SIG-M5 (cell line): ENCODE measurements at places on chromosomes 2 and 18.

DNA sequence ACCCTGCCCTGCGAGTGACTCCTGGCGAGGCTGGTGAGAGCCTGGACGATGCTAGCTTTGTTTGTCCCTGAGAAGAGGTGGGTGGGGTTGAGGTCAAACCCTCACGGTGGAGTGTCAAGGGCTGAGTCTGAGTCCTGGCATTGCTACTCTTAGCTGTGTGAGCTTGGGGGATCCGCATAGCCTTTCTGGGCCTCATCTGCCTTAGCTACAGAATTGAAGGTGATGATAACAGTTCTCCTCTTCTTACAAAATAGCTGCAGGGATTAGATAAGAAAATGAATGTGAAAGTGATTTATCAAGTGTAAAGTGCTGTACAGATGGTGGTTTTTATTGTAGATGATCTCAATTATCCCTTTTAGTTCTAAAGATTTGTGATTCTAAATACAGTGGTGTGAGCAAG is 144.6 kb downstream of the LPIN1 start:
- DNase-seq = no peak

DNA sequence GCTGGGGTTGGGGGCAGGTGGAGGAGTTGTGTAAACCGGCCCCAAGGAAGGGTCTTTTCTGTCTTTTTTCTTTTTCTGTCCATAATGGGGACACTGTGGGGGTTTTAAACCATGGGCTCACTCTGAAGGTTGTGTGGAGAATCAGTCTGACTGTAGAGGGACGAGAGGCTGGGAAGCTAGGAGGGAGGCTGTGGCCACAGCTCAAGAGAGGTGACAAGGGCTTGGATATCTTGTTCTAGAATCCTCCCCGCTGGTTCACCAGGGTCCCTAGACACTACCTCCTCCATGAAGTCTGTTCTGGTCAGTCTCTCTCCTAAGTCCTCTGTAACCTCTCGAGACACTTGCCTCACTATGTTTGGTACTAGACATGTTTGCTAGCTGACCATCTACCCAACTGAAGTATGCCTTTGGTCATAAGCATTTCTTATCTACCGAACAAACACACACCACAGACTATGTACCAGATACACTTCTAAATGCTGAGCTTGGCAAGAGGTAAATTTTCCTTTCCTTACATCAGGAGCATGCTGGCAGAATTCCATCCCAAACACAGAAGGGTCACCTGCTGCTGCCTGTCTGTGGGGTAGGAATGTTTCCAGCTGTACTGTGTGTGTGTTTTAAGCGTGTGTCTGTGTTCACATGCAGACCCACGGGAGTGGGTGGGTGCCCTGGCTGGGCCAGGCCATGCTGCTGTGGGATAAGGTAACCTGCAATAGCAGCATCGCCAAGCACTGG is 69.6 kb upstream of the MGAT4A start:
- no peak for DNase-seq

- DNase-seq = no peak
Measured at GRCh38 chr2:177625744-177626650, 233.4 kb downstream of the AGPS start.

DNA sequence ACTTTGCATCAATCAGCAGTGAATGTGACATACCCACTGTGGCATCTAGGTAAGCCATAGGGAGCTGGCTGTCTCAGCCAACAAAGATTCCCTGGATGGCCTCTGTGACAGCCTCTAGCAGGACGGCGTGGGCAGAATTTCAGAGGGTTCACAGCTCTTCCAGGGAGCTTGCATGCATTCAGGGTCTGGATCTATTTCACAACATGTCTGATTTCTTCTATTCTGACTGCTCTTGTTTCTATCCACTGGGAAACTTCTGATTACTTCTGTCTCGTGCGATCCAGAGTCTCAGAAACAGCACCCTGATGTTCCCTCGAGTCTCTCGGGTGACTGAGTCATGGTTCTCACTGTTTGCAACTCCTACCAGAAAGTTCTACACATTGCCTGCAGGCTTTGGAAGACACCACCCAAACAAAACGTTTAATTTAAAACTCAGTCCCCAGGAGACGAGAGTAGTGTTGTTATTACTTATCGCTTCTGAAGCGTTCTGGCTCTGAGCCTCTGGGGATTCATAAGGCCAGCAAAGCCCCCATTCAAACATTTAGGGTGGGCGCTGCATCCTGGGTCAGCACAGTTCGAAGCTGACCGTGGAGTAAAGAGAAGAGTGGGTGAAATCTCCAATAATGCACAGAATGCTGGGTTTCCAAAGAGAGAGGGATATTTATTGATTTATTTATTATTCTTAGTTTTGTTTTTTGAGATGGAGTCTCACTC is 41.9 kb upstream of the ODC1 start:
- DNase-seq = no peak

GRCh38 chr18:10188971-10189810 is 265.2 kb upstream of the APCDD1 start:
- no peak for DNase-seq

DNA sequence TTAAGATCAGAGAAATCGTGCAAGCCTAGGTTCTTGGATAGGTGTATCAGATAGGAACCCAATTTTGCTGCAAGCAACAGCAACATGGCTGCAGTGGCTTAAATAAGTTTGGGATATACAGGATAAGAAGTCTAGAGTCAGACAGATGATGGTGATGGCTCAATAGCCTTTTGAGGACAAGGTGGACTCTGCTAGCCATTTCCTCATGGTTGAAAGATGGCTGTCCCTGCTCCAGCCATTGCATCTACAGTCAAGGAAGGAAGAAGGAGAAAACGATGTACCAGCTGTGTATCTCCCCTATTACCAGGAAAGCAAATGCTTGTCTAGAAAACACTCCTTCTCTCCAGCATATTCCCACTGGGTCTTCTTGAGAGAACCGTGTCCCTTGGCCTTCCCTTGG is 30.1 kb upstream of the CAB39 start:
- DNase-seq = no peak

GRCh38 chr18:48032876-48033789 is 102.7 kb upstream of the SMAD2 start:
- no peak for DNase-seq

- no peak for DNase-seq
Measured at GRCh38 chr2:221844212-221845020, 272.3 kb upstream of the EPHA4 start.

DNA sequence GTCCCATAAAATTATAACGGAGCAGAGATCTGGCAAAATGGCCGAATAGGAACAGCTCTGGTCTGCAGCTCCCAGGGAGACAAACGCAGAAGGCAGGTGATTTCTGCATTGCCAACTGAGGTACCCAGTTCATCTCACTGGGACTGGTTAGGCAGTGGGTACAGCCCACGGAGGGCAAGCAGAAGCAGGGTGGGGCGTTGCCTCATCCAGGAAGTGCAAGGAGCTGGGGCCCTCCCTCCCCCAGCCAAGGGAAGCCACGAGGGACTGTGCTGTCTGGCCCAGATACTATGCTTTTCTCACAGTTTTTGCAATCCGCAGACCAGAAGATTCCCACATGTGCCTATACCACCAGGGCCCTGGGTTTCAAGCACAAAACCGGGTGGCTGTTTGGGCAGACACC is 22.8 kb downstream of the ICA1L start:
- no peak for DNase-seq

DNA sequence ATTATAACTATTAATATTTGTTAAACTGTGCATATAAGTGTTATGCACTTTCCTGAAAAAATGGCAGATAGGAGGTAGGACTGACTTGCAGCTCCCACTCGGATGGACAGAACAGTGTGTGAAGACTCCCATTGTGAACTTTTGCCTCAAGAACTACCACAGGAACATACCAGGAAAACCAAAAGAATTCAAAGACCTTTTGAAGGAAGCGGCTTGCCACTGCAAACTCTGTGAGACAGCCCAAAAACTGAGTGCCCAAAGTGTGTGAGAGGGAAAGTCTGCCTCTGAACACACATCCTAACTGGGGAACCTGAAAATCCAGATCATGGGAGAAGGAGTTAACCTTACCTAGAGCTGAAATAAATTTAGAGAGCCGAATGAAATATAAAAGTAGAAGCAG is 171.0 kb downstream of the ZBTB7C start:
- DNase-seq = no peak

DNA sequence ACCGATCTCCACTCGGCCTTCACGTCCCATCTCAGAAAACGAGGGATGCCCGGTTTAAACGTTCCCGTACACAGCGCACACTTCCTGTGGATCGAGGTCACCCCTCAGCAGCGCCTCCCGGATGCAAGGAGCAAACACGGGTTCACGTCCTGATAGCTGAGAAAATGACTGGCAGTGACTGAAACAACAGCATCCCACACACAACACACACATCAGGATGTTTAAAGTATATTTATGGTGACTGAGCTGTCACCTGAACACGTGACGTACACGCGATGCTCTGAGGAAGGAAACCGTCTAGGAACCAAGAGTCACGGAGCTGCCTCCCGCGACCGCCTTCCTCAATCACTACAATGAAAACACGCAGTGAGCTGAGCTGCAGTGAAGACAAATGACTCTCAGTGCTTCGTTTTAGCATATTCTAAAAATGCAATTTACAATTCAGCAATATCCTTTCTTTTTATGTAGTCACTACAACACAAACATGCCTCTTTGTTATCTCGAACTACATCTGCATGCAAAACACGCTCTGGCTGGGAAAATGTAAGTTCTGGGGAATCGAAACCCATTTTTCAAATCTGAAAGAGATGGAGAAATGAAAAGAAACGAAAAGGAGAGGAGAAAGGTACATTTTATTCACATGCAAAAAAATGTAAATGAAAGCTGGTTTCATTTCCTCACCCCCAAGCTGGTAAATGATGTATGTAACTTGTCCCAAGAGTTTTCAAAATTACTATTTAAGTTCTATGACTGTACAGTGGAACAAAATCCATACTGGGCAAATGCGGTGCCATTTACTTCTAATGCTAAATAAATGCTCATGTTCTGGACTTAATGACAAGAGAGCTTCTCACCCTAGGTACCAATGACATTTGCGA is 19.8 kb downstream of the HDAC4 start:
- no peak for DNase-seq

DNA sequence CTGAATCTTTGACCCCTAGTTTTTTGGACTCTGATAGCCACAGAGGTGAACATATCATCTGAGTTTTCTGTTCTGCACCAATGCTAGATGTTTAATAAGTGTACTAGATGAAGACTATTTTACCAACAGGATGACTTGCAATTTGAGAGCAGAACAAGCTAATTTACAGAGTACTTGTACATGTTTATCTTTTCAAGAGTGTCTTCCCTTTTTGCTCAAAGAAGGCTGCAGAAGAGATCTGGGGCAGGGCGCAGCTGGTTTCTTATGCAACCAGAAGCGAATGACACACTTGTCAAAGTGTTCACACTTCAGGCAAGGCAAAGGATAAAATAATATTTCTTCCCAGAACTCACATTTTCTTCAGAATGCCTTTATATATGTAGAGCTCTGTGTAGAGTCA is 86.0 kb downstream of the VWA3B start:
- no peak for DNase-seq

DNA sequence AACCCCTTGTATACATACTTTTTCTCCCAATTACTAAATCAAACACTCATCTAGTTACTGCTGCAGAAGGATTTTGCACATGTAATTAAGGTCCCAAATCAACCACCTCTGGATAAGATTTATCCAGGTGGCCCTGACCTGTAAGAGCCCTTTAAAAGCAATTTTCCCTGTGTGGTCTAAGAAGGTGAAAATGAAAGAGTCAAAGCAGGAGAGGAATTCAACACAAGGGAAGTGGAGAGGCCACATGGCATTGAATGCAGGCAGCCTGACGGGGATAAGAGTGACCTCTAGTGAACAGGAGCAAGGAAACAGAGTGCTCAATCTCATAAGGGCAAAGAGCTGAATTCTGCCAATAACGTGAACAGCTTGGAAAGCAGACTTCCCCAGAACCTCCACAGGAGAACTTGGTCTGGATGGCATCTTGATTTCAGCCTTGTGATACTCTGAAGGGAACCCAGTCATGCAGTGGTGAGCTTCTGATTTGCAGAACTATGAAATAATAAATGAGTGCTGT is 27.2 kb downstream of the PPP3R1 start:
- DNase-seq = no peak

DNA sequence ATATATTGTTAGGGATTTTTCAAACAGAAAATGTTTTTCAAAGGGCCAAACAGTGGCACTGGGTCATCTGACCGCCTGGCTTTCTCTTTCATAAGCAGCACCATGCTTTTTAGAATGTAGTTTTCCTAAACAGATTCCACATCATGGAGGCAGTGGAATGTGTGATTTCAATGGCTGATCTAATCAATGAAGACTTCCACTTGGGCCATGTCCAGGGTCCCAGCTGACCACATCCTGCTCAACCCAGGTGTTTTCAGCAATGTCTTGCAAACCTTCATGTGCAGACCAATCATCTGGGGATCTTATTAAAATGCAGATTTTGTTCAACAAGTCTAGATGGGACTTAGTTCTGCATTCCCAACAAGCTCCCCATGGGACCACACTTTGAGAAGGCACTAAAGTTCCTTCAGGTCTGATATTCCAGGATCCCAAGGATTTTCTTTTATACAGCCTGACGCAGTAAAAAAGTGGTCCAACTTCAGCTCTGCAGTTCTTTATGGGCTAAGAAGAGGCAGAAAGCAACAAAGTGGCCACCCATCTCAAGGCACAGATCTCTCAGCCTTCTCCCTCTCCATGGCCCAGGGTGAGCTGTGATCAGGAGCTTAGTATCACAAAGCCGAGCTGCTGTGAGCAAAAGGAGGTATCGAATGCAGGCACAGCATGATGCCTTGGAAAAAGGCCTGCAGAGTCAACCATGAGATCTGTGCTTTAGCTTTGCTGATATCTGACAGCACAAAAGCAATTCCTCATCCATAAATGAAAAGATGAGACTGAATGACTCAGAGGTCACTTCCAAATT is 3.7 kb downstream of the ALKAL2 start:
- DNase-seq = no peak

DNA sequence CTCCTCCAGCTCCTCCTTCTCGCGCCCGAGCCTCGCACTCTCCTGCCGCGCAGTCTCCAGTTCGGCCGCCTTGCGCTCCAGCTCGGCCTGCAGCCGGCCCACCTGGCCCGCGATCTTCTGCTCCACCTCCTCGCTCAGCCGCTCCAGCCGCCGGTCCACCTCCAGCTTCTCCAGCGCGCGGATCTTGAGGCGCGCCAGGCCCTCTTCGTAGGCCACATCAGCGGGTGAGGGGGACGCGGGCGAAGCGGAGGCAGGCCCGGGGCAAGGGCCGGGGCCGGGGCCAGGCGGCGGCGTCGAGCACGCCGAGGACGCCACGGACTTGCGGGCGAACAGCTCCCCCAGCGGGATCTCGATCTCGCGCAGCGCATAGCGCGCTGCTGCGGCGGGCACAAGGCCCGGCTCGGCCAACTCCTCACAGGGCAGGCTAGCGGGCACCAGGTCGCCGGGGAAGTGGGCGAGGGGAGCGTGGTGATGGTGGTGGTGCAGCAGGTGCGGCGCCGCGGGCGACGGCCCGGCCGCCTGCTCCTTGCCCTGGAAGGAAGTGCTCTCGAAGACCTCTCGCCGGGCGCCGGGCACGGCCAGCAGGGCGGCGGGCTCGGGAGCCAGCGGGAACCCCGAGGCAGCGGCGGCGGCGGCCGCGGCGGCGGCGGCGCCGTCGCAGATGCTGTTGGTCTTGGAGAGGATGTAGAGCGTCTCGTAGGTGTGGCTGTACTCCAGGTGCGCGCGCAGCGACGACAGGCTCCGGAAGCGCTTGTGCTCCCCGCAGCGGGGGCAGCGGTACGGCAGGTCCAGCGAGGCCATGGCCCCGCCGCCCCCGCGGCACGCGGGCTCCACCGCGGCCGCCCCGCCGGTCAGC is 15.2 kb downstream of the FBXO41 start:
- DNase-seq = no peak
